H7 (cell line): ENCODE measurements at places on chromosomes 4 and X.

- no peak for DNase-seq
These were observed 675.2 kb upstream of the FRG1 start for GRCh38 chr4:189265515-189265914.

DNA sequence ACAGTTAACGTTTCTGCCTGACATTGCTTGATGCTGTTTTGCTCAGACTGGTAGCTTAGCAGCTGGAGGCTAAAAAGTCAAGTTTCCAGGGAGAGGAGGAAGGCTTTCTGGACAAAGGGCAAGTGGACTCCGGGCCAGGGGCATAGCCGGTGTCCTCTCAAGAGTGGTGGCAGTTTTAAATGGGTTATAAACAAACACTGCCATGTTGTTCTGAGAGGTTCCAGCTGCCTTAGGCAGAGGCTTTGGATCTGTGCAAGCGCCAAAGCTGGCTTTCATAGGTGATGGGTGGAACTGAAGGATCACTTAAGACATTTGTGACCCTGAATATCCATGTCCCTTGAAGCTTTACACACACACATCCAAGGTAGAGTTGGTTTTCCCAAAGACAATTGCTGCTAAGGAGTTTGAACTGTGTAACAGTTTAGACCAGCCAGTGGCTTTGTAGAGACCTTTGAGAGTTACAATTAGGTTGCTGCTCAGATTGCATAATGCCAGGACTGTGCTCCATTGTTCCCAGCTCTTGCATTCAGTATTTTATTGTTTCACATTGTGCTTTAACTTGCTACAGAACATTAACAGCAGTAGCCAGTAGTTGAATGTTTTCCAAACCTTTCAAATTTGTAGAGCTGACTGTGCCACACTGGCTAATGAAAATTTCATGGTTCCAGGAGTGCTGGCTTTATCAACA, 54.1 kb upstream of the AP1S2 start:
- no peak for DNase-seq

GRCh38 chrX:26597981-26598380, 382.0 kb downstream of the MAGEB5 start:
- no peak for DNase-seq

- peak; percentile 39 for DNase-seq
These were observed 214.6 kb upstream of the MAB21L2 start for GRCh38 chr4:150367326-150367725.

GRCh38 chr4:89992744-89993143, 98.1 kb downstream of the MMRN1 start:
- DNase-seq: no peak
